Stimulated activated naive B cell treated with anti-CD40 and anti-IgM and Interleukin-4, amounts not matched to agents 10 μg/mL and 1 μg/mL and 100 μg/mL, for 72 hours (primary cell): ENCODE measurements at places on chromosomes 4 and X.

GRCh38 chr4:165875446-165875845, 2.4 kb downstream of the TLL1 start:
- DNase-seq: no peak

DNA sequence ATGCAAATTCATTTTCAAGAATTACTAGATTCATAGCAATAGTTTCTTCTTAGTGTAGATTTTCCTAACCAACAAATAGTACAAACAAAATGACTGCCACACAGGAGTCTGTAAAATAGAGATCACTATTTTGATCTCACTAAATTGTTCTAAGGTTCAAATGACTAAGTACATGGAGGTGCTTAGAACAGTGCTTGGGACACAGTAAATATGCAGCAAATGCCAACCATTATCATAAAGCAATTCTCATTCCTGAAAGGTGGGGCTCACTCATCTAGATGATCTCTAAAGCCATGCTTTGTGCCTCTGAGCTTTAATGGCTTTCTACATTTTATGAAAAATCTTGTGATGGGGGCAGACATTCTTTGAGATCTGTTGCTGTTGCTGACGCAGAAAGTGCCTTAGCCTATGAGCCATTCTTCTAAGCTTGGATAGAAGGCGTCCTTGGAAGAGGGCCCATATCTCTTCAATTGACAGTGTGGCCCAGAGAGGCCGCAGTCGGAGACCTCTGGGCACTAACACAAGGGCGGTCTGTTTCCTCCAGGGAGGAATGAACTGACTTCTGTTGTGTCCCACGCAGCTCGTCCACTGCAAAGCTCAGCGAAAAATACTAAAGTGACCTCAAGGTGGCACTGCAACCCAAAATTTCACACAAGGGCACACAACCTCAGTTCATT, 23.5 kb downstream of the TLR10 start:
- DNase-seq: peak; percentile 64

- DNase-seq: no peak
Observed at GRCh38 chr4:184941671-184942418, 76.4 kb upstream of the HELT start.

DNA sequence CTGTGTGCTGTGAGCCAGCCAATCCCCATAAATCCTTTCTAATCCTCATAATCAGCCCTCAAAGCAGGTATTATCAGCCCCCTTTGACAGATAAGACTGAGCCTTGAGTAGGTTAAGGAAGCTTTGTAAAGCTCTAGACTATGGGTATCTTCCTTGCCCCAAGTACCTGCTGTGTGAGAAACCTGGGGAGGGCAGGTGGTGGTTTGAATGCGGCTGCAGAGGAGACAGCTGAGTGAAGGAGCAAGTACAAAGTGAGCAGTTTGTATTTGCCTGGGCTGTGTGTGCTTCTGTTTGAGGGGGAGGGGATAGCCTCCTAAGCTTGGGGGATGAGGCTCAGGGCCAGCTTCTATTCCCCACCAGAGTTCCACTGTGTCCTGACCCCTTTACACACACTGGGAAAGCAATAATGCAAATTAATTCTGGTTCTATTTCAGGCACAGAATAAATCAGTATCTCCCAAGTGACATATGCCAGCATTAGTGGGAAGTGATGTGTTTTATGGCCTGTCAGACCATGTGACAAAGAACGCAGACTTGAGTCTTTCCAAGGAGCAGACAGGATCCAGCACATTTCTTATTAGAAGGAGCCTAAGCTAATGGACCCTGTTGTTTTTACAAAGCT, 63.5 kb downstream of the EVC start:
- no peak for DNase-seq

DNA sequence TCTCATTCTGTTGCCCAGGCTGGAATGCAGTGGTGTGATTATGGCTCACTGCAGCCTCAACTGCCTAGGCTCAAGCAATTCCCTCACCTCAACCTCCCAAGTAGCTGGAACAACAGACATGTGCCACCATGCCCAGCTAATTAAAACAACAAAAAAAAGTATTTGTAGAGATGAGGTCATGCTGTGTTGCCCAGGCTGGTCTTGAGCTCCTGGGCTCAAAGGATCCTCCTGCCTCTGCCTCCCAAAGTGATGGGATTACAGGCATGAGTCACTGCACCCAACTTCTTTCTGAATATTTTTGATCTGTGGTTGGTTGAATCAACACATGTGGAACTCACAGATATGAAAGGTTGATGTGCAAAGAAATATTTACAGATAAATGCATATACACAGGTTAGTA, 18.5 kb upstream of the SEPTIN11 start:
- DNase-seq: no peak

DNA sequence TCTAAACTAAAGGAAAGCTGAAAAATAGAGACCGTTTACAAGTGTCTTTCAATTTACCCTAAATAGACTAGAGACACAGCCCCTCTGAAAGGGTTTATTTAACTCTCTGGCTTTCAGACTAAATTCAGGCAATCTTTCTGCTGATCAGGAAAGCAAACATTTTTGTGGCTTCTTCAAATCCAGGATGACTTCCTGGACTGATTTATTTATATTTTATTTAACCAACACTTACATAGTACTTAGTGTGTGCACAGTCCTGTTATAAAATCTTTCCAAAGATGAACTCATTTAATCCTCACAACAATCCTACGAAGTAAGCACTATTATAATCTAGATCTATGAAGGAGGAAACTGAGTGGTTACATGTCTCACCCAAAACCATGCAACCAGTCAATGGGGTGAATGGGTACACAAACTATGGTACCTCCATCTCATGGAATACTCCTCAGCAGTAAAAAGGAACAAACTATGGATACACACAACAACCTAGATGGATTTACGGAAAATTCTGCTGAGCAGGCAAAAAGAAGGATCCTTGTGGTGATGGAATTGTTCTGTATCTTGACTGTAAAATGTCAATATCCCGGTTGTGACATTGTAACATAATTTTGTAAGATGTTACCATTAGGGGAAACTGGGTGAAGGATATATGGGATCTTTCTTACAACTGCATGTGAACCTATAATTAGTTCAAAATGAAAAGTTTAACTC, 64.1 kb upstream of the MAMLD1 start:
- DNase-seq: no peak

DNA sequence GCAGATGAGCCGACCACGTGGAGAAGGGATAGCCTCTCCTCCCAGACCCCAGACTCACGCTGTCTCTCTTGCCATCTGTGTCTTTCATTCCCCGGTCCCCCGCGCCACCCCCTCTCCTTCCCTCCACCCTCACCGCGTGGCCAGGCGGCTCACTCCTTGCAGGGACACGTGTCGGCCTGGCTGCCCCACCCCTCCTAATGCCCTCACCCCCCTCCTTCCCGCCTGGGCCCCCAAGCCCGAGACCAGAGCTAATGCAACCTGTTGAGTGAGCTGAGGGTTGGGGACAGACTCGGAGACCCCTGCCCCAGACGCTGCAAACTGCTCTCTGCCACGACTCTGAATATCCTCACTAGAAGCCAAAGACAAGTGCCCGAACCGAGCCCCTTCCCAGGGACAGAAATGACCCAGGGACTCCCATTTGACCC, 1.8 kb downstream of the SLC38A5 start:
- no peak for DNase-seq

DNA sequence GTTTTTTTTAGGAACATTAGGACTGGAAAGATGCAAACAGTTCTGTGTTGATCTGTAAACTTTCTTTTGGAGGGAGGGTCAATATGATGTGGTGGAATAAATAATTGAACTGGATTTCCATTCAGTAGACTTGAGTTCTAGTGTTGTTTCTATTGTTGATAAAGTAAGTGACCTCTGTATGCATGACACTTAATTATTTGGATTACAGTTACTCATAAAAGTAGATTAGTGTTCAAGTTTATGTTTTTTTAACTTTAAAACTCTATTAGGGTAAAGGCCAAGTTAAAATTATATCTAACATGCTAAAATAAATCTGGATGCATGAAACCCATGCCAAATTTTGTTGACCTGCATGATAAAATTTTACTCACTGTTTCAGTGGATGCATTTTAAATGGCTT, 85.4 kb upstream of the NR3C2 start:
- DNase-seq: no peak

- DNase-seq: no peak
Observed at GRCh38 chrX:151984328-151984727, 9.9 kb upstream of the GABRE start.

- no peak for DNase-seq
Observed at GRCh38 chrX:109785053-109785452, 52.0 kb upstream of the ACSL4 start.

DNA sequence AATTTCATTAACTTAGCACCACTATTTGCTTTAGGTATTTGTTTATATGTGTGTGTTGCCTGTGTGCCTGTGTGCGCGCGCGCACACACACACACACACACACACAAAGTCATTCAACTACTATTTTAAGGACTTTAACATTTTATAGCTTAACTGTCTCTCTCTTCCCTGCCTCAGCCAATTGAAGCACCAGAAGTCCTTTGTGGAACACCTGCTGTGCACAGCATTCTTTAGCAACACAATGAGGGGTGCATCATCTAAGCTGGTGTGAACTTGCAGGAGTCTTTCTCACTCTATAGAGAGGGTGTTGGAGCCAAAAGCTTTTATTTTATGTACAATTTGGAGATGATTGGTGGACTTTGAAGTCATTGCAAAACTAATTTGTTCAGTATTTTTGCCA, 31.3 kb downstream of the SLIT2 start:
- DNase-seq: no peak

- no peak for DNase-seq
Observed at GRCh38 chr4:31557437-31557836, 837.3 kb downstream of the PCDH7 start.

DNA sequence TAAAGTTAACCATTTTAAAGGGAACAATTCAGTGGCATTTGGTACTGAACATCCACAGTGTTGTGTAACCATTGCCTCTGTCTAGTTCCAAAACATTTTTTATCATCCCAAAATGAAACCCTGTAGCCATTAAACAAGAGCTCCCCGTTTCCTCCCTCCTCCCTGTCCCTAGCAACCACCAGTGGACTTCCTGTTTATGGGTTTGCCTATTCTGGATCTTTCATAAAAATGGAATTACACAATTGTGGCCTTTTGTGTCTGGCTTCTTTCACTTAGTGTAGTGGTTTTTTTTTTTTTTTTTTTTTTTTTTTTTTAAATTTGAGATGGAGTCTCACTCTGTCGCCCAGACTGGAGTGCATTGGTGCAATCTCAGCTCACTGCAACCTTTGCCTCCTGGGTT, 11.6 kb downstream of the RBMX2 start:
- no peak for DNase-seq

- no peak for DNase-seq
Observed at GRCh38 chr4:7999279-7999678, 59.6 kb upstream of the AFAP1 start.

GRCh38 chrX:6851140-6851539, 296.4 kb upstream of the STS start:
- DNase-seq: no peak

DNA sequence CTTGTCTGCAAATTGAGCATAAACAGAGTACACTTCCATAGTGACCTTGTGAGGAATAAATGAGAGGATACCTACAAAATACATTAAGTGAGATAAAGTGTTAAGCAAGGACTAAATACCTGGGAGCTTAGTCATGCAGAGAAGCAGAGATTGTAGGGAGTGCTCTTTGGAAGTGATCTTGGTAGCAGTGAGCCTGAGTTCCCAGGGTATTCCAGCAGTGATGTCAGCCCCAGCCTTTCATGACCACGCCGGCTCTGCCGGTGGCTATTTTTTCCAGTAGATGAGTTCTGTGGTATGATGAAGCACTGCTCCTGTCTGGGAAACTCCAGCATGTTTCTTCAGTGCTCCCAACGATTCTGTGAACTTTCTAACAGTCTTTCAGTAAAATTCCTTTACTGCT, 391.5 kb upstream of the IGFBP7 start:
- no peak for DNase-seq

DNA sequence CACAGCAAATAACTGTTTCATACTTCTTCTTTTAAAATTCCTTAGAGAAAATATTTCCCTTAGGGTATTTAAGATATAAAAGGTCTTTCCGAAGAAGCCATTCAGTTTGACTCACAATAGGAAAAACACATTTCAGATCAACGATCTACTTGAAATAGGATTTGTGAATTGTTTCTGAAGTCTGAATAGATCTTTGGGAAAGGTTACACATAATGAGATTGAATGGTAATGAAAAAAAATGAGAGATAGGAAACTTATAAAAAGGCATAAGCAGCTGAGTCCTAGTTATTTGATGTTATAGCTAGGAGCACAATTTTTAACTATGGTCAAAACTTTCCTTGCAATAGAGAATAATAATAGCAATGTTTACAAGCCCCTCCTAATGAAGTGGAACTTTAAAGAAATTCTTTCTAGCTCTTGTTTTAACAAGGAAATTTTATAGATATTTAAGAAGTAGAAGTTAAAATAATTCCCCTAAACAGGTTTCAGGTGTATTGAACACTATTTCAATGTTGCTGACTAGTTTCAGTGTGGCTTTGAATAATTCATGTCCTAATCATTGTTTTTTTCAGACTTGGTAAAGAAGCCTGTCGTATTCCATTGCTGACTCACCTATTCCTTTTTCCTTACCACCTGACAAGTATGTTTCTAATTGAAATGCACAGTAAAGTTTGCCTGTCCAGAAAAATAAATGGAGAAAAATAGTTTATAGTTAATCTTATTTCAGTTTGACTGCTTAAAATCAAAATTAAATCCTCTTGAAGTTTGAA, 89.1 kb downstream of the PCDH18 start:
- no peak for DNase-seq

DNA sequence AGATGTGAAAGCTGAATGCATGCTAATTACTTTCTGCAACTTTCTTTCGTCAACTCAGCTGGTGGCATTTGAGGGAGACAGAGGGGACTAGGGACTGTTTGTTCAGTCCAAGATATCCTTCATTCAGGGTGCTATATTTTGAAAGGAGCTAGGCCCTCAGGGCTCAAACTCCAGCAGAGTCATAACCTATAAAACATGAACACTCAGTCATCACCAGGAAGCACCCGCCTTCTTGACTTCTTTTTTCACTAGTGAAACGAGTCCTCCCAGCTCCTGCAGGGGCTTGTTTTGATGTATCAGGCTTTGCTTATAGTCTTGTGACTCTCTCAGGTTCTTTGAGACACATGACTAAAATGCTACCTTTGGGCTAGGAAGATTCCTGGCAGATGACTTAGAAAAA, 230.6 kb downstream of the PCDH7 start:
- DNase-seq: no peak

GRCh38 chr4:8050555-8051206, 107.9 kb downstream of the ABLIM2 start:
- no peak for DNase-seq

GRCh38 chr4:81675791-81676393, 204.2 kb upstream of the RASGEF1B start:
- no peak for DNase-seq

DNA sequence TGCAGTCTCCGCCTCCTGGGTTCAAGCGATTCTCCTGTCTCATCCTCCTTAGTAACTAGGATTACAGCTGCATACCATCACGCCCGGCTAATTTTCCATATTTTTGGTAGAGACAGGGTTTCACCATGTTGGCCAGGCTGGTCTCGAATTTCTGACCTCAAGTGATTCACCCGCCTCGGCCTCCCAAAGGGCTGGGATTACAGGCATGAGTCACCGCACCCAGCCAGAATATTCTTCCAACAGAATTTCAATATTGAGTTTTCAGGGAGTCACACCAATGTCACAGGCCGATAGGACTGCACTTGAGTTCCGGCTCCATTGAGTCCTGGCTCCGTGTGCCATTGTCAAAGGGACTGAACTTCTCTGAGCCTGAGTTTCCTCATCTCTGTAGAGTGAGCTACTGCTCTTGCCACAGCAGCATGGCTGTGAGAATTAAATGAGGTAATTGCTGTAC, 82.9 kb downstream of the CLCN4 start:
- no peak for DNase-seq

- no peak for DNase-seq
Observed at GRCh38 chrX:17453788-17454187, 78.8 kb downstream of the NHS start.

- DNase-seq: no peak
Observed at GRCh38 chr4:63036159-63036866, 1372.9 kb downstream of the TECRL start.
